ENCODE measurements at places on chromosomes 12 and 14.

- DNase-seq, result peak; percentile 21
Observed at GRCh38 chr12:6603095-6603567, 4.0 kb downstream of the CHD4 start.

- DNase-seq, result no peak
Observed at GRCh38 chr12:91819132-91819447, 326.6 kb downstream of the BTG1 start.

- no peak for DNase-seq
Observed at GRCh38 chr12:68159681-68160304, at the start of gene IFNG. TSS of gene IFNG (minus strand) at chr12:68159740. CDS start at chr12:68159615, 125 bp downstream.

GRCh38 chr12:108668542-108668941 lies 34.8 kb upstream of the SELPLG start:
- DNase-seq, result no peak

DNA sequence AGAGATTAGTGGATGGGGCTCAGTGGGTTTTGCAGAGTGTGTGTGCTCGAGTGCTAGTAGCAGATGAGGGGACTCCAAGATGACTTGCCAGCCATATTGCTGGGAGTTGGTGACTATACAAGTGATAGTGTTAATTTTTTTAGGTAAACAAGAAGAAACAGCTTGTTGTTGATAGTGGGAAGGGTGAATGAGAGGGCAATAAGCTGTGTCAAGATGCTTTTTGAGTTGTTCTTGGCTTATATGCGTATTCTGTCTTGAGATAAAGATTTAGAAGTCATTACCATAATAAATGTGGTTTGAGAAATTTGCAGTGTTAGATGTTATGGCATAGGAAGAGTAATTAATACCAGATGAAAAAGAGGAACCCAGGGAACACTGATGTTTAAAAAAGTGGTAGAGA lies 75.3 kb downstream of the RCOR1 start:
- no peak for DNase-seq

DNA sequence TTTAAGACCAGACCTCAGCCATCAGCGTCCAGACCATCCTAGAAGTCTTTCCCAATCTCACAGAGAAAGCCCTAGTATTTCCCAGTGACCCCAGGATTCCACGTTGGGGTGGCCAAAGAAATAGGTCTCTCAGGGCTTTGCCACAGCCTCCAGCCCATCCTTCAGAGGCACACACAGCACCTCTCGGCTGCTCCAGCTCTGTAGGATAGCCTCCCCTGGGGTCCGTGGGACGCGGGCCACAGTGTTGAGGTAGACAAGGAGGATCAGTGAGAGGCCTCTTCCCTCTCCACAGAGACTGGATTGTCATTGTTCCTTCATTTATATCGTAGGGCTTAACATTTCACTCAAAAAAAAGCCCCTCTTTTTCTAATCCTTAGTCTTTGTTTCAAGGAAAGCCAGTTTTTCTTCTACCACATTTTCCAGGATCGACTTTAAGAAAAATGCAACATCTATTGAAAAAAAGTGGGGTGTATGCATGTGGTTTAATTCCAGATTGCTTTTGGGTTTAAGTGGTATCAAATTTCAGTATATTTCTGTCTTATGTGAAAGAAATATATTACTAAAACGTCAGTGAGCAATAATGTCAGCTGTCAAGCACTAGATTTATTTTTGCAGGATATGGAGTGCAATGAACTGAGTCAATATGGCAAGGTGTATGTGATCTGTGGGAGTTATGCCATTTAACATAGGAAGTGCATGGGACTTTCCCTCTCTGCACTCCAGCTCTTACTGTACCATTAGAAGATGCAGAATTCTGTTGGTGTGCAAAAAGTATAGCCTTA lies 187.5 kb downstream of the MSRB3 start:
- no peak for DNase-seq

GRCh38 chr12:74781991-74782485 lies 244.4 kb downstream of the ATXN7L3B start:
- no peak for DNase-seq

DNA sequence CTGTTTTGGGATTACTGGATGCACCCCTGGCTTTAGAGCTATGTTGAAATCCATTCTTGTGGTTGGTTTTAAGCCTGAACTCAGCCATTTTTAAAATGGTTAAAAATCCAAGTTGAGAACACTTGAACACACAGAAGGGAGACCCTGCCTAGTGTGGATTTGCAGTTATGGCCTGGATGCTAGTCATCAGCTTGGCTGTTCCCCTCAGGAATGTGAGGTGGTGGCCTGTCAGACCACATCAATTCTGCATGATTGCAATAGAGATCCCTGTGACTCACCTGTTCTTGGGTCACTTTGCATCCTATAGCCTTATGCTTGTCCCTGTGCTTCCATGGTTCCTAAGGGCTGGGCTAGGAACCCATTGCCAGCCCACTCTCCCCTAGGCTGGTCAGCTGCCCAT lies 454.1 kb downstream of the ATP23 start:
- no peak for DNase-seq

GRCh38 chr12:31386364-31386777 lies 60.4 kb upstream of the SINHCAF start:
- DNase-seq, result no peak

DNA sequence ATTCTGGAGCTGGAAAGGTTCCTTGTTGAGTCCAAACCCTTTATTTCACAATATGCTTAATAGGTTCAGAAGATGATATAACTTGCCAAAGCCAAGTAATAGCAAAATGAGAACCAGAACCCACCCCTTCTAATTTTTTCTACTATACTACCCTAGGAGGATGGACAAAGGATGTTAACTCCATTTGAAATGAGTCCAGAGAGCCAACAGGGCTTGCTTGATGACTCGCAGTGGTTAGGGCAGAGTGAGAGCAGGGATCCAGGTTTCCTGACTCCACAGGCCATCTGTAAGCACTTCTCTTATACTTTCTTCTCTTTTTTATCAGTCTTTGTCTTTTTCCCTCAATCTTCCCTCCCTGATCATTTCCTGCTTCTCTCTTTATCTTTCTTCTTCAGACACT lies 668.1 kb downstream of the MED13L start:
- DNase-seq, result no peak

DNA sequence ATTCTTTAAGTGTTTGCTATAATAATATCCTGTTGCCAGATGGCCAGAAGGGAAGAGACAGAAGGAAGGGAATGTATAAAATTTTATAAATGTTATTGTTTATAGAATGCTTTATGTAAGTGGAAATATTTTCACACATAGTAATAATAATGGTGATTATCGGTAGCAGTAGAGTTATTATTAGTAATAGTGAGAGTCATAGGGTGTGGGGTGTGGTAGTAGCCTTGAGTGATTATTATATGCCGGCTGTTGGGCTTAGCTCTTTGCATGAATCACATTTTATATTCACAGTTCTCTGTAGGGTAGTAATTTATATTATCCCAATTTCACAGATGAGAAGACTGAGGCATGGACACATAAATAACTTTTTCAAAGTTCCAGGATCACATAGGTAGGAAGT lies 391.4 kb downstream of the C12orf75 start:
- no peak for DNase-seq

- DNase-seq, result peak; percentile 18
Observed at GRCh38 chr14:59215322-59215721, 26.9 kb downstream of the DAAM1 start.

DNA sequence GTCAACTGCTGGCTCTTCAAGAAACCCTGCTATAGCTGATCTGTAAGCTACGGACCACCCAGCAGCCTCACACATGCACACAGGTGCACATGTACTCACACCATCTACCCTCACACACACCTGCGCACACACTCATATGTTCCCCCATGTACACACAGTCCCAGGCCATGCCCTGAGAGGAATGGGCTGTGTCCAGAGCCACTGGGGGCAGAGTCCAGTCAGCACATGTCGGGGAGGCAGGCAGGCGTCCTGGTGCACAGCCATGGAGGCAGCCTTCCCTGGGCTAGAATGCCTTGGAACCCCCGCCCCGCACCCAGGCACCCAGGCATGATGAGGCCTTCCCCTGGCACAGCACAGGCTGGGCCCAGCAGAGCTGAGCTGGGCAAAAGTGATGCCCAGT lies 58.3 kb upstream of the DLK1 start:
- no peak for DNase-seq

DNA sequence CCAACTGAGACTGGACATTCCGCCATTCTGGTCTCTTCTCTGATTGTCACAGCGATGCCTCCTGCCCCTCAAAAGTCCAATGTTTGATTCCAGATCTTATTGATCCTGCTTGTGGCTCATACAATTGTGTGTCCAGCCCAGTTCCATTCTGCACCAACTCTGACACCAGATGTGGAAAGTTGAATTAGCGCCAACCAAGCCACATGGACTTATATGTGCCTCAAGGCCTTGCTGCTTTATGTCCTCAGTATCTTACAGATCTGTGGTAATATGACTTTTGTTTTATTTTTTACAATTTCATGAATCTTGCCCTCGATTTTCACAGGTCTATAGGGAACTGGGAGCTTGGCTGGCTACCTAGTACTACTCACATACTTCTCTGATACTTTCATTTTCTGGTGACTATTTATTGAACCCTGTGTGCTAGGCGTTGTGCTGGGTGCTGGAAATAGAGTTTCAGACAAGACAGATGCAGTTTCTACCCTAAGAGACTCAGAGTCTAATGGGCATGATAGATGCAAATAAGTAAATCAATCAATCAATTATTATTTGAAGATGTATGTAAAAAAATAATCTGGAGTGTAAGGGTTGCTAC lies 472.0 kb downstream of the TMTC2 start:
- DNase-seq, result no peak

DNA sequence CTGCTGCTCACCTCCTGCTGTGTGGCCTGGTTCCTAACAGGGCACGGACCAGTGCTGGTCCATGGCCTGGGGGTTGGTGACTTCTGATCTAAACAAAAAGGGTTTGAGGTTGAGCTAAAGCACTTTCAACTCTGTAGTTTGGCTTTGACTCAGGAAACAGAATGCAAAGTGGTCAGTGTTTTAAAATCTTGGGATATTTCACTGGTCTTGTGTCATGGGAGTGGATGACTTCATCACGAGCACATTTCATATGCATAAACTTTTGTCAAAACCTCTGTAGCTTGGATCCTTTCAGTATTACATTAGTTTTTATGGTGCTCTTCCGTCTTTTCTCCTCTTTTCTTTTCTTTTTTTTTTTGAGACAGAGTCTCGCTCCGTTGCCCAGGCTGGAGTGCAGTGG lies 25.6 kb downstream of the FAM161B start:
- no peak for DNase-seq

- no peak for DNase-seq
Observed at GRCh38 chr14:102500158-102500662, 9.4 kb downstream of the ANKRD9 start.

- DNase-seq, result no peak
Observed at GRCh38 chr14:59389936-59390335, 75.2 kb downstream of the GPR135 start.

GRCh38 chr14:75095690-75096089 lies 26.2 kb downstream of the ZC2HC1C start:
- no peak for DNase-seq

DNA sequence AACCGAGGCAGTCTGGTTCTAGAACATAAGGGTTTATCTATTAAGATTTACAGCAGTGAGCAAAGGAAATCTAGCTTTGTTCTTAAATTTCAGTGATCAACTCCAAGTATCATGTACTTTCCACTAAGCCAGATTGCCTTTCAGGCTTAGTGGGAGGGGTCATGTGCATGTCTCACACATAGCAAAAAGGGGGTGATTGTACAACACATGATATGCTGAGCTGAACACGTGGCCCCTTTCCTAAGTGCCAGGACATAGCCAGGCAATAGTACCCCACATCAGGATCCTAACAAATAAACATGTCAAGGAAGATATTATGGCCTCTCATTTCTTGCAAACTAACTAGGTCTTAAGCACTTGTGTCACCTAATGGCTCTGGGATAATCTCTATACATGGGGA lies 347.2 kb downstream of the C12orf75 start:
- DNase-seq, result no peak

GRCh38 chr12:13282861-13283260 lies 86.3 kb downstream of the EMP1 start:
- DNase-seq, result no peak

DNA sequence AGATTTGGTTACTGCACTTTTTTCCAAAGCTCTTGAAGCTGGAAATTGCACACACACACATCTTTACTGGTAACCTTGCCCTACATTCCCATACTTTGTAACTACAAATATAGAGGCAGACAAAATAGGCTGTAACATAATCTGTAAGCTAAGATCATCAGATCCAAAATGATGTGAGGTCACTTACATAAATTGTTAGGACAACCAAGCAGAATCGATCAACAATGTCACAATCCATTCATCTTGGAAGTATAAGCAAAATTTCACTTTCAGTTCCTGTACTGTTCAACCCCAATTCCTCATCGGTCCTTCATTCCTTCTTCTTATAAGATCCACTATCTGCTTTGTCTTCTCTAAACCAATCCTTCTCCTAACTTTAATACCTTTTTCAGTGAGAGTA lies 72.6 kb downstream of the EPS8 start:
- DNase-seq, result no peak

DNA sequence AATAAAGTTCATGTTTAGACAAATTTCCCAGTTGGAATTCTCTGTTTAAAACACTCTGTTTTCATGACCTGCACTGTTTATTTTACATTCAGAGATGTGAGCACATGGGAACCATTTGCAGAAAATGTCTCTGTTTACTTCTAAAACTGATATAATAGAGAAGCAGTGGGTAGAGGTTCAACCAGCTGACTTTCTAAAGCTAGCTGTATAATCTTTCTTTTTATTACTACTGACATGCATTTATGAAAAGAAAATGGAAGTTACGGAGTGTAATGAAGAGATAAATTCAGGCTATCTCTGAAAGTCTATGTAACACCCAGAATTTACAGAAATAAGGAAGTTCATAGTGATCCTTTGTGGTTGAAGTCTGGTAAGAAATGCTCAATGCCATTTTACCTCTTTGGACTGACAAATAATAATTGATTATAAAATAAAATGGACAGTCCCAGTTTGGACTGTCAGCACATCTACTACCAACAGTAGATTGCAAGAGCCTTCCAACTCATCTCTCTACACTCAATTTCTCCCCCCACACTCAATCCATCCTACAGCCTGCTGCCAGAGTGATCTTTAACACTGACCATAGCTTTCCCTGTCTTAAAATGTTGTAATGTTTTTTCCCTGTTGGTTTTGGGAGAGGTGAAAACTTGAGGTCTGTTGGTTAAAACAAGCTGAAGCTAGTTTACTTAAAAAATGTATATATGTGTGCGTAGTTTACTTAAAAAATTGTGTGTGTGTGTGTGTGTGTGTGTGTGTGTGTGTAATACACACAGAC lies 137.4 kb downstream of the AEBP2 start:
- no peak for DNase-seq
